ENCODE measurements at places on chromosomes 2 and 18.

DNA sequence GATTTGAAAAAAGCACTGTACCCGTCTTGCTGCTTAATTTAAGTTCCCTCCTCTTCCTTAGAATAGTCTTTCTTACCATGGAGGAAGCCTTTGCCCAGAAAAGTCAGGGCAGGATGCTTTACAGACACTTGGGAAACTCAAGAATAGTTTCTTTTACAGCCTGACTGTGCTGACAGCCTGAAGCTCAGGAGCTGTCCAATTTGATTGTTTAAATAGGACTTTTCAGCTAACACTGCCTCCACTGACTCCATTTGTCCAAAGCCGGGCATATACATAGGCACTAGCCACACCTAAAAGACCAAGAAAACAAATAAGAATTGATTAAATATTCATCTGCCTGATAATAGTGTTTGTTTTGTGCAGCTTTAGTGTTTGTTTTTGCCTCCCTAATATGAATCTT, 110.9 kb upstream of the L3MBTL4 start:
- no peak for DNase-seq

DNA sequence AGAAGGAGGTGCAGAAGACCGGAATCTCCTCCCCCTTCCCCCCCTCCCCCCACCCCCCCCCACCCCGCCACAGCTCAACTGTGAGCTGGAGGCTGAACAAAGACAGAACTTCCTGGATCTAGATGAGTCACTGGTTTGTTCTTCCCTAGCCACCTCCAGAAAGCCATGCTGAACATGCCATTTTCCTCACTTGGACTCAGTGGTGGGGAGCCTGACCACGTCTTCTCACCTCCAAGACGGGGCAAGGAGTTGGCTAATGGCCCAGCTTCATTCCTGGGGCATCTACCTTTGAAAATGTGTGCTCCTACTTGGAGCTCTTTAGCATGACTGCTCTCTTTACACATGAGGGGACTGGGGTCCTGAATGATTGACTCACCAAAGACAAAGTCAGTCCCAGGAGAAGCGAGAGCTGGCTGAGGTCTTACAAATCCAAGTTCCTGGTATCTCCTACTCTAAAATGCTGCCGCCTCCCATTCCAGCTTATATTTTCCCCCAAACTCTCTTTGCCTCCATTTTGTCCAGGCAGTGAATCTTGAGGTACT, 22.6 kb upstream of the FZD5 start:
- no peak for DNase-seq

- no peak for DNase-seq
Measured at GRCh38 chr2:216793386-216793785, 66.5 kb downstream of the TNP1 start.

DNA sequence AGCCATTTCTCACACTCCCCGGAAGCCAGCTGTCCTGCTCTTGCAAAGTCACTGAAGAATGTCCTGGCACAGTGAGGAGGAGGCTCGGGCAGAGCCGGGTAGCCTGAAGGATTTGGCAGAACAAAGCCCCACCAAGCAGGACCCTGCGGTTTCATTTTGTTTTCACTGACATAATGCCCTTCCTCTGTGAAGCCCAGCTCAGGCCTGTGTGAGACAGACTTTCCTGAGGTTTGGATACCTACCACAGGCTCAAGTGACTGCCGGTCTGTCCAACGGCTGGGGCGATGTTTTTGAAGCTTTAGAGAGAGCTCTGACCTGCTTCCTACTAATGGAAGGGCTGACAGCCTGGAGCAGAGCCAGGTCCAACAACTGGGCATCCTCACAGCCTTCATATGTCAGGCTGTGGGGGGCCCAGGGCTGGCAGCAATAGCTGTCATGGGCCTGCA, 99.8 kb upstream of the FZD7 start:
- no peak for DNase-seq

GRCh38 chr2:64713686-64714085, 60.0 kb upstream of the SERTAD2 start:
- no peak for DNase-seq

GRCh38 chr18:39839782-39840181, 2115.3 kb upstream of the PIK3C3 start:
- DNase-seq, result no peak

DNA sequence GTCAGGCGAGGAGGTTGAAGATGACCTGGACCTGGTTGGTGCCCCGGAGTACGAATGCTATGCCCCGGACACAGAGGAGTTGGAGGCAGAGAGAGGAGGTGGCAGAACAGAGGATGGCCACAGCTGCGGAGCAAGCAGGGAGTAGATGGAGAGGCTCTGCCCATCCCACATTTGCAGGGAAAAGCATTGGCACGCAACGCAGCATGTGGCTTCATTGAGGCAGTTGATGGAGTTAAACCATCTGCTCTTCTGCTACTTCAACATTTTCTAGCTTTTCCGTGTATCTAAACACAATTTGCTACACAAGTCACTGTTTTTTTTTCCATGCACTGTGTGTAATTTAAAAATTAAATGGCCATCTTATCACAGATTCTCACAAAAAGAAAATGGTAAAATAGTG, 11.8 kb downstream of the RBFA start:
- no peak for DNase-seq

DNA sequence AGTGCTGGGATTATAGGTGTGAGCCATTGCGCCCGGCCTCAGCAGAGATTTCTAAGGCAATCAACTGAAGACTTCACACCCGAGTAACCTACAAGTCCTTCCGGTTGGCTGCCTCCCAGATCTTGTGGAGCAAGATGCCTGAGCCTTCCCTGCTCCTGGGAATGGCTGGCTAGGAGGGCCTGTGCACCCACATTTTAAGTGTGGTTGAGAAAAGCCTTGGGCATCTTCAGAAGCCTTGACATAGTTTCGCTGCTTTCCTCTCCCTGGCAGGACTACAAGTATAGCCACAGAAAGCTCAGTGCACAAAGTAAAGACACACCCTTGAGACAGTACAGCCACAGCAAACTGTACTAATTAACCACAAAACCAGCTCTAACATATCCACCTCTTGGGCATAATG, 35.2 kb downstream of the E2F6 start:
- DNase-seq, result peak; percentile 37

- no peak for DNase-seq
Measured at GRCh38 chr2:37457401-37457901, 113.0 kb downstream of the QPCT start.

DNA sequence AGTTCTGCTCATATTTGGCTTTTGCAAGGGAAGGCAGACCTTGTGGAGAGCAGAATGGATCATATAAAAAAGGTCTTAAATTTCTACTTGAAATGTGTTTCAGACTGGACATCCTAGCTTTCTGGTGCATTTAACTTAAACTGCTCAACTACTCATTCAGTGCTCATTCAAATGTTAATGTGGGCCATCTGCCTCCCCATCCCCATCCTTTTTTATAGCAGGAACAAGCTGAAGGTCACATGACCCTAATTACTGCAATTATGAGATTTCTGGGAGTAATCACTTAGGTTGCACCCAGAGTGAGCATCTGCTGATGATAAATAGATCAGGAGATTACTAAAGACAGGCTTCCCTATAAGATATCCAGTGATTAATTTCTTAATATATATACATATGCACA, 96.1 kb downstream of the MAP2 start:
- no peak for DNase-seq

DNA sequence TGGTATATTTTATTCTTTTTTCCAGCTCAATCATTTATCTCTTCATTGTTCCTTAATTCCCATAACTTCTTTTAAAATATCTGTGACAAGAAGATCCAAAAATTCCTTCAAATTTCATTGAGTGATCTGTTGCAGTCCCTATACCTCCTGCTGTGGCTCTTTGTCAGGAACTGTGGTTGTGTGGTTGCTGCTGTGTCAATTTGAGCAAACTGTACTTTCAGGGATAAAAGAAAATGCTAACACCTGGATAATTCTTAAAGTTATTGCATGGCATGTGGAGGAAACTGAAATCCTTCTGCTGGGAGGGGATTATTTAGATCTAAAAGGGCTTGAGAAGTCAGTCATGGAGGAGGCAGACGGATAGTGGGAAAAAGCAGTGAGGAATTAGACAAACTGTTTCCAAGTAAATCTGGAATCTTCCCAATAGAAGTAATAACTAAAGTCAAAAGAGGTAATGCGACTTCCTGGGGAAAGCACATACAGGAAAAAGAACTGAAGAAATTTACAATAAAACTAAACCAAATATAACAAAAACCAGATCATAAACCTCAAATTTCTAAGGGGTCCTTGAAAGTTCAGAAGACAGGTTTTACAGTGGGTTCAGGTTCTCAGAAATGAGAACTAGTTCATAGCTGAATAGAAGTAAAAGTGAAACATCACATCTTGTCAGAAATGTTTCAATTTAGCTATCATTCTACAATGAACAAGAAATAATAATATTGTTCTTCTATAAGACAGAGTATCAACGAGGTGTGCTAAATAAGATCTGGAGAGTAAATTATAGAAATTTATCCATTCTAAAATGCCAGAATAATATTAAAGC, 33.5 kb upstream of the CD226 start:
- DNase-seq, result no peak

DNA sequence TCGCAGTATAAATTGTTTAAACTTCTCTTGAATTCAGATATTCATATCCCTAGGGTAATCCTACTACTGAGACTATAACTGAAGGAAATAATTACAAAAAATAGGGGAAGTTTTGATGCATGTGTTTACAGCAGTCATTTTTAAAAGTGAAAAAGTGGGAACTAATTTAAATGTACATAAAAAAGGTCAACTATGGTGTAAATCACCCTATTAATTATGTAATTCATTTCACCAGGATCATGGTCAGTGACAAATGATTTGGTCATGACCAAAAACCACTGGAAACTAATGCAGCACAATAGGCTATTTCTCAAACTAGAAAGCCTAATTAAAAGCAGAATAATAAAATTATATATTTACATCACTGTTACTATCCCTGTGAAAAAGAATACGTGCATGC, 5.0 kb upstream of the CNGA3 start:
- DNase-seq, result no peak

- no peak for DNase-seq
Measured at GRCh38 chr2:132911726-132912724, 242.0 kb upstream of the LYPD1 start.

- no peak for DNase-seq
Measured at GRCh38 chr18:3265564-3266033, 3.7 kb downstream of the MYL12B start.

- no peak for DNase-seq
Measured at GRCh38 chr2:15636972-15637785, 45.5 kb downstream of the DDX1 start.

GRCh38 chr18:77091366-77091765, 41.2 kb downstream of the MBP start:
- DNase-seq, result no peak

- no peak for DNase-seq
Measured at GRCh38 chr2:190327867-190328572, 8.4 kb upstream of the HIBCH start.

- no peak for DNase-seq
Measured at GRCh38 chr18:21448299-21448698, 152.2 kb downstream of the ESCO1 start.

DNA sequence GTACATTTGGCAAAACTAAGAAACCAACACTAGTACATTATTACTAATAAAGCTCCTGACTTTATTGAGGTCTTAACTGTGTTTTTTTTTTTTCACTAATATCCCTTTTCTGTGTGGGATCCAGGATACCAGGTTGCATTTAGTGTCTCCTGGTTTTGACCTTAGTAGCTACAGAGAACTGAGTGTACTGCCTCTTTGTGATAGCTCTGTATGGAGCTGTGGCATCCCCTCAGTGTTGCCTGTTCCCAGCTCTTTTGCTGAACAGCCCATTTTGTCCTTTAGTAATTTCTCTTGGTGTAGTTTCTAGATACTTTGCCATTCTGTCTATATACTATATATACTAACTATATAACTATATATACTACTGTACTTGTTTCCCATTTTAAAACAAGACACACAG, 31.6 kb downstream of the KCMF1 start:
- no peak for DNase-seq

DNA sequence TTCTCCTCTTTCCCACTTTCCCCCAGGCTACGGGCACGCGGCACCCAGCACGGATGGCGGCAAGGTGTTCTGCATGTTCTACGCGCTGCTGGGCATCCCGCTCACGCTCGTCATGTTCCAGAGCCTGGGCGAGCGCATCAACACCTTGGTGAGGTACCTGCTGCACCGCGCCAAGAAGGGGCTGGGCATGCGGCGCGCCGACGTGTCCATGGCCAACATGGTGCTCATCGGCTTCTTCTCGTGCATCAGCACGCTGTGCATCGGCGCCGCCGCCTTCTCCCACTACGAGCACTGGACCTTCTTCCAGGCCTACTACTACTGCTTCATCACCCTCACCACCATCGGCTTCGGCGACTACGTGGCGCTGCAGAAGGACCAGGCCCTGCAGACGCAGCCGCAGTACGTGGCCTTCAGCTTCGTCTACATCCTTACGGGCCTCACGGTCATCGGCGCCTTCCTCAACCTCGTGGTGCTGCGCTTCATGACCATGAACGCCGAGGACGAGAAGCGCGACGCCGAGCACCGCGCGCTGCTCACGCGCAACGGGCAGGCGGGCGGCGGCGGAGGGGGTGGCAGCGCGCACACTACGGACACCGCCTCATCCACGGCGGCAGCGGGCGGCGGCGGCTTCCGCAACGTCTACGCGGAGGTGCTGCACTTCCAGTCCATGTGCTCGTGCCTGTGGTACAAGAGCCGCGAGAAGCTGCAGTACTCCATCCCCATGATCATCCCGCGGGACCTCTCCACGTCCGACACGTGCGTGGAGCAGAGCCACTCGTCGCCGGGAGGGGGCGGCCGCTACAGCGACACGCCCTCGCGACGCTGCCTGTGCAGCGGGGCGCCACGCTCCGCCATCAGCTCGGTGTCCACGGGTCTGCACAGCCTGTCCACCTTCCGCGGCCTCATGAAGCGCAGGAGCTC, 35.4 kb downstream of the KCNK3 start:
- no peak for DNase-seq

DNA sequence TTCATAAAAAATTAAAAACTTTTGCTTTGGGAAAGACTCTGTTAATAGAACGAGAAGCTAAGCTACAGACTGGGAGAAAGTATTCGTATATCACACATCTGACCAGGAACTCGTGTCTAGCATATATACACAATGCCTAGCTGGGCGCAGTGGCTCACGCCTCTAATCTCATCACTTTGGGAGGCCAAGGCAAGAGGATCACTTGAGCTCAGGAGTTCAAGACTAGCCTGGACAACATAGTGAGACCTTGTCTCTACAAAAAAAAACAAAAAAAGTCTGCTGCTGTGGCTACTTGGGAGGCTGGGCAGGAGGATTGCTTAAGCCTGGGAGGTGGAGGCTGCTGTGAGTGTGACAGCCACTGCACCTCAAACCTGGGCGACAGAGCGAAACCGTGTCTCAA, 46.6 kb downstream of the EPB41L5 start:
- DNase-seq, result no peak
